Daoy (cell line): ENCODE measurements at places on chromosomes 2 and 18.
A peak's percentile ranks its signal among the peaks of the same experiment; 100 is the strongest.

- peak; percentile 21 for DNase-seq
Measured at GRCh38 chr2:98020992-98021713, 25.4 kb upstream of the TMEM131 start.

DNA sequence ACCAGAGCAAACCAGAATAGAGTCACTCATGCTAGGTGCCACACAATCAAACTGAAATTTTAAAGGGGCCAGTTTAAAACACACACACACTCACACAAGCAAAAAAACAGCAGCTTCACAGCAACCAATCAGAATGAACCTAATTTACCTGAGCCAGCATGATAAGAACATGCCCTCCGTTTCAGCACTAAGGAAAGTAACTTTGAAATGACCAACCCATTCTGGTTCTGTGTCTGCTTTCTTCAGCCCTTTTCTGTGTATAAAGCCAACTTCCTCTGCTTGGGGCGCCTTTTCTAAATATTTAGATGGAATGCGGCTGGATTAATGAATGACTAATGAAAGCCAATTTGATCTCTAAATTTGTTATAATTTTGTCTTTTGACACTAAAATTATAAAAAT, 629.1 kb downstream of the ZEB2 start:
- no peak for DNase-seq

GRCh38 chr18:48810805-48811204, 140.0 kb downstream of the SMAD7 start:
- DNase-seq = no peak

DNA sequence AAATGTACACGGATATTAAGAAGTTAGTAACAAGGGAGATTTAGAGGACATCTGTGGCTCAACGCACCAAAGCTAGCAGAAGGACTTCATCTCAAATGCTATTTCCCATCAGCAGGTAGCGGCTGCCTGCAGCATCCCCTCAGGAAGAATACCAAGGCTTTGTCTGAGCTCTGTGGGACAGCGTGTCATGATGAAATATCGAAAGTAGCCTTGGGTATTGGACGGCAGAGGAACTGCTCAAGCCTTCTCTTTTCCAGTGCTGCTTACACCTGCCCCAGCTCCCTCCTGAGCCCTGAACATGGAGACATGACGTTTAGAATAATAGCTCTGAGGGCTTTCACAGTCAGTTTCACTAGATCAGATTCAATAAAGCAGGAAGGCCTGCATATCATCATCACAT, 241.6 kb downstream of the SUCLG1 start:
- no peak for DNase-seq

GRCh38 chr18:24584813-24585212, 124.4 kb downstream of the HRH4 start:
- DNase-seq = no peak

- DNase-seq = no peak
Measured at GRCh38 chr2:173099804-173100203, 24.2 kb downstream of the MAP3K20 start.

DNA sequence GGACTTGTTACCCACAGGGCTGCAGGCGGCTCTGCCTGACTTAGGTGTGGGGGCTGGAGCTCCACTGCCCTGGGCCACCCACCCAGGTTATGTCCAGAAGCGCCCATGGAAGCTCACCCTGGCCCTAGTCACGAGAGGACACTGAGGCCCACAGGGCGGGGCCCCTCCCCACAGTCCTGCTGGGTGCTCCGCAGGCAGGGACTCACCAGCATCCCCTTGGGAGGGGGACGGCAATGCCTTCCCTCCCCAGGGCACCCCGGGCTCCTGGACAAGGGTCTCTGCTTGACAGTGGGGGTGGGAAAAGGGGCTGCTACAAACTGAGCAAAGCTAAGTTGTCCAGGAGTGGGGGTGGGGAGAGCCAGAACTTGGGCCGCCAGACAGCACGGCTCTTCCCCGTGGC, 60.5 kb downstream of the AQP12A start:
- DNase-seq = no peak

- no peak for DNase-seq
Measured at GRCh38 chr2:235024931-235025773, 73.3 kb downstream of the SH3BP4 start.

DNA sequence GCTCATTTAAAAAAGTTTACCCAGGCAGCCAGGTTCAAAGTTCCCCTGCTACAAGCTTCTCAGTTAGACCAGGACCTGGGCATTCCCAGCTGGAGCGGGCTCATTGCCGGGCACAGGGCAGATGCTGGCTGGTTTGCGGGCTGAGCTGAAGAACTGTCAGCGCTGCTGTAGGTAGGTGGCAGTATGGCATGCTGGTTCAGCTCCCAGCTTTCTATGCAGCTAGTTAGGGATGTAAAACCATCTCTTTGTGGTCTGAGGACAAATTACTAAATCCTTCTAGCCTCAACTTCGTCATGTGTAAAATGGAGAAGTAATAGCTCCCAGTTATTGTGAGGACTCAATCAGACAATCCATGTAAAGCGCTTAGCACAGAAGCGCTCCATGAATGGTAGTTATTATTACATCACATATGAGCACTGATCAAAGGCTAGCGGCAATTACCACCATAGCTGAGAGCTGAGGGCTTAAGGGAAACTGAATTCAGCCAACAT, 2.4 kb upstream of the LDLRAD4 start:
- peak; percentile 80 for DNase-seq

- DNase-seq = no peak
Measured at GRCh38 chr2:167945660-167946368, 301.6 kb downstream of the STK39 start.

DNA sequence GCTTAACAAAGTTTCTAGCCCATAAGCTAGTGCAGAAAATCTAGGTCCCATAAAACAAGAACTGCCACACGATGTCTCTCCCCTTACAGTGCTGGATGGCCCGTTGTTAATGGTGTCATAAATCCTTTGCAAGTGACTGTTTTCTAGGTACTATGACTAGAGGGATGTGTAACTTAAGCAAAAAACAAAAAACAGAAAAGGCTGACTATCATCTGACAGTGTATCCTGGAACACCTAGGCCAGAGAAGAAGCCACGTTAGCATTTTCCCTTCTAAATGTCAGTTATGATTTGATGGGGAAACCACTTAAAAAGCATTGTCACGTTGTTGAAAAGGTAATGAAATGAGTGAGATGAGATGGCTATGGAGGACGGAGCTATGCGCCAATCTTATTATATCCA, 2.4 kb downstream of the CASP8 start:
- DNase-seq = no peak
